Naive thymus-derived CD8-positive, alpha-beta T cell (primary cell): ENCODE measurements at places on chromosomes 11 and 22.

DNA sequence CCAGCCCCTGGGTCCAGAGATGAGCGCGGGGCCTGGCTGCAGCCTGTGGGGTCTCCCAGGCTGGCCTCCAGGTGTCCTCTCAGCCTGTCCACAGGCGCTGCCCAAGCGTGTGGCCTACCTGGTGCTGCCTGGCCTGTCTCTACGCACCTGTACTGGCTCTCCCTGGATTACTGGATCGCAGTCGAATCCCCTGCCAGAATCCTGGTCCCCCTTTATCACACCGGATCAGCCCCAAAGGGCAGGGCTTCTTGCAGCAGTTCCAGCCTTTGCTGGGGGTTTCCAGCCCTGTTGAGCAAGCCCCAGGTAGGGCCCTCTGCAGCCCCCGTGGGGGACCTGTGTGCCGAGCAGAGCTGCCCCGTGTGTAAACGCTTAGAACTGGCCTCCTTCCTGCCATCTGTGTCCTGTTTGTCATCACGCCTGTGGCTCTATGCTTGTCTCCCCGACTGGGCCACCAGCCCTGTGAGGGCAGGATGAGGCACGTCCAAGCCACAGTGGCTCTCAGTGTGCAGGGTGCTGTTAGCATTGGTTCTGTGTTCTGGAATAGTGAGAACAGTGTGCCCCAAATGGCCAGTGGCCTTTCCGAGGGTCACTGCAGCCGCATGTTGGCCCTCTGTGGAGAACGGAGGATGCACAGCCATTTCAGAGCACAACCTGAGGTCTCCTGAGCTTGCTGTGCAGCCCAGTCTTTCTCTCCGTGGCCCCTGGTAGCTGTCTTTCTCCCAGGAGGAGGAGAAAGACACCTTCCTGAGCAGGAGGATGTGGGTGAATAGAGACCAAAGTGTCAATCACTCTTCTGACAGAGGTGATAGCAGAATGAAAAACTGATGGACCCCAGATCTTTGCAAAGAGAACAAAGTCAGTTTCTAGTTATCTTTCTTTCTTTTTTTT is 13.9 kb upstream of the TXNRD2 start:
- no peak for DNase-seq

DNA sequence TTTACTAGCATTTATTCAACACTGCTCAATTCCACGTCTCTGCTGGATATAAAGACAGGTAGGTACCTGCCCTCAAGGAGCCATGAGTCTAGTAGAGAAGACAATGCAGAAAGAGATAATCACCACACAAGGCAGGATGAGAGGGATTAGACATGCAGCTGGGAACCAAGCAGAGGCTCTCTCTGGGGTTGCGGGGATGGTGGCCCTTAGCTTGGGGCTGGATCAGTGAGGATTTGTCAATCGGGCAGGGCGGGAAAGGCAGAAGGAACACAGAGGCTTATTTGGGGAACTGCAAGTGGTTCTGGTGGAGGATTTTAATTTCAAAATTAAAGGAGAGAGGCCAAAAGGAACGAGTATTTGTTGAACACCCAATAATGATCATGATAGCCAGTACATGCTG is 8.5 kb upstream of the DMC1 start:
- DNase-seq, result no peak

DNA sequence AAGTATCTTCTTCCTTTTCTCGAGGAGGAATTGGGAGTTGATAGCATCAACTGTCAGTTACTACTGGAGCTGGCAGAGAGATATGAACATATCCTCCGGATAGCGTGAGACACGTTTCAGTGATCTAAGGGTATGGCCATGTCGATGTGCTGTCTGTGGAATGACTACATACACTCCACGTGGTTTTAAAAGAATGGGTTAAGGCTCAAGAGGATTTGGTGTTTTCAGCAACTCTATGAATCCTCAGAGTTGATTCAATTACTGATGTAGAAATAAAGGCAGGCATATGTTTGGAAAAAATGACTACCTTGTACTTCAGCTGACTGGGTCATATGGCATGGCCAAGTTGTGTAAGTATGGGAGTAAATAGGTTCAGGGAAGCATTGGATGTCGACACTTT is 22.9 kb downstream of the MMP13 start:
- DNase-seq, result no peak

DNA sequence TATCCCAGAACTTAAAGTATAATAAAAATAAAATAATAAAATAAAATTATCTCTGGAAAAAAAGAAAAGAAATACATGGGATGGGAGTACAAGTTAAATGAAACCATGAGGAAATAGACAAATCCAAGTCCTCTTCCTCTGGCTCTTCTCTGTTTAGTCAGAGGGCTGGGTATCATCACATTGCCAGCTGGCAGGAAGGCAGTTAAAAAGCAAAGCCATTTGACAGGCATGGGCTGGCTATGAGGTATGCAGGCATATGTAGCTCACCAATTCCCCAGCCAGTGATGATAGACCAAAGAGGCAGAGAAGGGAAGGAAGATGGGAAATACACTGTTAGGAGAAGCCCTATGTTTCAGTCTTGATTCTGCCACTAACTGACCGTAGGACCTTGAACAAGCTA is 6.5 kb downstream of the LYVE1 start:
- DNase-seq, result no peak

- DNase-seq, result no peak
Observed at GRCh38 chr11:70594031-70594430, 195.7 kb downstream of the CTTN start.

- no peak for DNase-seq
Observed at GRCh38 chr11:20926799-20927540, 257.6 kb downstream of the NELL1 start.

DNA sequence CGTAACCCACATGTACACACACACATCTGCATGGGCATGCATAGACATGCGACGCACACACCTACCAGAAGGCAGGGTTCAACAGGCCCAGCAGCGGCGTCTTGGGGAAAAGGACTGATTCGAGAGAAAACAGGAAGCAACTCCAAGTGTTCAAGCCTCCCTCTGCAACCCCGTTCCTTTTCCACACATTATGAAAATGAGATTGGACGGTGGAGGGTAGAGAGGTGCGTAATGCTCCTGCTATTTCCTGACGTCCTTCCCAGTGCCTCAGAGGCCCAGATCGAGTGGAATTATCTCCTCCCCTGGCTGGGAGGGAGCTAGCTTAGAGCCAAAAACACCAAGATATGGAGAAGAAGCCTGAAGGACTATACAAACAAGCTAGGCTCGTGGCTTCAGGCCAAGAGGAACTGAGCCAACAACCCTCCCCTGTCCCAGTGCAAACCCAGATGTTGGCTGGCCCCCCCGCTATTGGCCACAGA is 289.2 kb downstream of the MN1 start:
- no peak for DNase-seq
